ENCODE measurements at places on chromosomes 7 and 10.

- DNase-seq = no peak
Measured at GRCh38 chr10:75616874-75617478, 185.6 kb downstream of the LRMDA start.

DNA sequence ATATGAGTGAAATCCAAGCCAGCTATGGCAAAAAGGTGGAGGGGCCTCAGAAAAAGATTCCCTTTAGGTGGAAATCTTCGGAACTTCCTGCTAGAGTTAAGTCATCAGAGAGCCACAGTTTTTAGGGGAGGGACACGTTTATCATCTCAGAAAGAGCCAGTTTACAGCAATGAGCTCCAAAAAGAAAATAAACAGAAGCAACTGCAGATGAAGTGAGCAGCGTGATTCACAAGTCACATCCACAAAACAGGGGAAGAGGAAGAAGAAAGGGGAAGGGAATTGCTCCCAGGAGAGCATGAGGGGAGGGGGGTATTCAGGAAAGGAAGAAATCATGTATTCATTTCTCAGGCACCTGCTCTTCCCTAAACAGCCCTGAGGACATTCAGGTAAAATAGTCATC, 156.2 kb upstream of the FOXK1 start:
- no peak for DNase-seq

DNA sequence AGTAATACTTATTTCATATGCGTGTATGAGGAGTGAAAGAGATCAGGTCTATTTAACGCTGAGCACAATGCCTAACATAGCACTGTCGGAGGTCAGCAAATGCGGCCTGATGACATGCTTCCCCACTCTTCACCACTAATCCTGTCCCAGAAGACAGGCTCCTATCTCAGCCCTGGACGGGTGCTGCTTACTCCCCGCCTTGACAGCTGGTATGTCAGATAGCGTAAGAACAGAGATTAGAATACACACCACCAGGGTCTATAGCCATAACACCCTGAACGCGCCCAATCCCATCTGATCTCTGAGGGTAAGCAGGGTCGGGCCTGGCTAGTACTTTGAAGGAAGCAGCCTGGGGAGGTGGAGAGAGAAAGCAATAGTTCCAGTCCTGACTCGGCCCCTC, 32.3 kb upstream of the TM9SF3 start:
- no peak for DNase-seq

- DNase-seq = peak; percentile 94
Measured at GRCh38 chr10:103648636-103649532, 155.4 kb downstream of the NEURL1 start.

DNA sequence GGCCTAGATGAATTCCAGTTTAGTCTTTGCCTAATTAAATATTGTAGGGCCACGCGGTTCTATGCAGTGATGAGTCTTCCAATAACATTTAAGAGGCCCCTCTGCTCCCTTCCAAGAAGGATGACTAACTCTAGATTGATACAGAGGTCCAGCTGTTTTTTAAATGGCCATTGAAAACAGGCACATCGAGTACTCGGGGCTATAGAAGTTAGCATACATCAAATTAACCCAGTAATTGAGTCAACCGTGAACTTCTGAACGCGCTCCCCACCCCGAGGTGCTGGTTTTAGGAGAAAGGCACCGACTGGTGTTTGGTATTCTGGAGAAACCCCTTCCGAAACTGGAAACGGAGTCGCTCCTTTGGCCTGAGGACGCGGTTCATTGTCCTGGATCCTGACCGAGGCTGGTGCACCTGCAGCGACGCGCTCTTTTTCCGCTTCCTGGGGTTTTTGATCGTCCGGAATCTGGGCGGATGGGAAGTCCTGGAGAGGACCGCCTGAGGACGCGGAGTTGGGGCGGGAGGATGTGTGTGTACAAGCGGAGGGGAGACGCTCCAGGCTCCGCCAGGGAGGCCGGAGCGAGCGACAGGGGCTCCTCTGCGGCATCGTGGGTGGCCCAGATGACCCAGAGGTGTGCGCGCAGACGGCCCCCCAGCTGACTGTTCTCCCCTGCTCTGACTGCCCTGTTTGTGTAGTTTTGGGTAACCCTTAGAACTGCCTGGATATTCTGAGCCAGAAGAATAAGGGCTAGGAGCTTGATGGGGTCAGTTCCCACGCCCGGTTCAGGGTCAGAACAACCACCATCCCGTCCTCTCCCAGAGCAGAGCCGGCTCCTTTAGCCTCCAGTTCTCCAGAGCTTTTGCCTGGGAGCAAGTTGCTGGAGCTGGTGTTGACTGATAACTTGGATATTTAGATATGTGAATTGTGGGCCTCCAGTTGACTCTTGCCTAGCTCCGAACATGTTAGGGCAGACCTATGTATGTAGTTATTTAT, 711 bp downstream of the FAM221A start:
- peak; percentile 18 for DNase-seq

Measured in AG10803 (cell line).